ENCODE measurements at places on chromosomes 1 and 21.

- DNase-seq = no peak
These were observed 46.6 kb downstream of the RGS7 start for GRCh38 chr1:241310451-241310850.

GRCh38 chr1:200035397-200035955, 8.0 kb downstream of the NR5A2 start:
- DNase-seq = no peak

DNA sequence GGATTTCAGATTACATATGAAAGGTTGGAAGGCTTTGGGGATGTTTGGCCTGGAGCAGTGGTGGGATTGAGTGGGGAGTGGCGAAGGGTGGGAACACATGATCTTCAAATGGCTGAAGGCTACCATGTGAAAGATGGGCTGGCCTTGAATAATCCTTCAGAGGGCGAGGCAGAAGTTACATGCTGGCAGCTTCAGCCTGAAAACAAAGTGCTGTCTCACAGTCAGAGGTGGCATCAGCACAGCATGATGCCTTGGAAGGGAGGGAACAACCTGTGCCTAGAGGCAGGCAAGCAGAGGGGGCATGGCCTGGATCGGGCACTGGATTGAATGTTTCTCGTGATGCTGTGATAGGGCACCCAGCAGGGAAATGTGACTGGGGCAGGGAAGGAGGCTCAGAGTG, 130.8 kb downstream of the BEND5 start:
- no peak for DNase-seq

- no peak for DNase-seq
These were observed 7.7 kb upstream of the CLCA1 start for GRCh38 chr1:86460998-86461397.

- no peak for DNase-seq
These were observed 1099.9 kb downstream of the PLA2G4A start for GRCh38 chr1:187928696-187929095.

- DNase-seq = no peak
These were observed 239.6 kb upstream of the DUSP10 start for GRCh38 chr1:221981461-221981860.

DNA sequence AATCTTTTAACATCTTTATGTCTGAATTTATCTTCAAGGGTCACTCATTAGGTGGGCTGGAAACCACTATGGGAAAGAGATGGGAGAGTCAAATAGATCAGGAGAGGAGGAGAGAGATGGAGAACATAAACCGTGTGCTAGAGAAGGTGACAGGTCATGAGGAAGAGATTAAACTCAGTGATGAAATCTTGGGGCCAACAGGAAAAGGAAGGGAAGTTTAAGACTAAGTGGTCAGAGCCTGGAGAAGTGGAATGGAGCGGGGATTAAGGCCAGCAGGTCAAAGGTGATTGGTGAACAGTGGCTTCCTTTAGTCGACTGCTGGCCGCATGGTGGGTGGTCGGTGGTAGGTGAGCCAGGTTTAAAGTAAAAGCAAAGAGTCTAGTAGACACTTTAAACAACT, 169.3 kb upstream of the IVNS1ABP start:
- DNase-seq = no peak

- no peak for DNase-seq
These were observed 6.8 kb downstream of the LAPTM5 start for GRCh38 chr1:30750731-30751291.

GRCh38 chr1:68623700-68624099, 126.8 kb upstream of the DEPDC1 start:
- no peak for DNase-seq

GRCh38 chr1:193558491-193559028, 372.1 kb upstream of the B3GALT2 start:
- DNase-seq = peak; percentile 31

DNA sequence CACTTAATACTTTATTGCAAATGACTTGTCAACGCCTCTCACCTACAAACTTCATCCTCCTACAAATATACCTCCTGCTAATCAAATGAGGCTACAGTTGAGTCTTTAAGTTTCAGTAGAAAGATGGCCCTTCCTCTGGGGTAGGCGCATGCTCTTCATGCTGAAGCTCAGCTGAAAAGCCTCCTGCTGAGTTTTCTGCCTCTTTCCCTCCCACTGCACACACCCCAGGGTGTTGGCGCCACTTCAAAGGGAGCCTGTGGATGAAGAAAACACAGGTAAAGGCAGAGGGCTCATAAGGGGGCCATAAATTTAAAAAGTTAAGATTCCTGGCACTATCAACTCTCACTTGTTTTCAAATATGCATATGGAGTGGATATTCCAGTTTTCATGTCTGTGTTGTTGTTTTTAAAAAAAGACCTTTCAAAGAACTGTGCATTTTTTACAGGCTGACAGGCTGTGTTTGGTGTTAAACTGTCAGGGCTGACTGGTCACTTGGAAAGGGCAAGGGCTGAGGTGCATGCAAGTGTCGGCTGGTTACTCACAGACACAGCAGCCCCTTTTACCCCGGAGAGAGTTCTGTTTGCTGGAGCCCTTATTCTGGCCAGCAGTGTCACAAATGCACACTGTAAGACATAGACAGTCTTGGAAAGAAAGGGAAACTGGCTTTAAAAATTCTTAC, 42.9 kb upstream of the LGALS8 start:
- no peak for DNase-seq

- no peak for DNase-seq
These were observed 115.5 kb downstream of the RERE start for GRCh38 chr1:8701794-8702471.

DNA sequence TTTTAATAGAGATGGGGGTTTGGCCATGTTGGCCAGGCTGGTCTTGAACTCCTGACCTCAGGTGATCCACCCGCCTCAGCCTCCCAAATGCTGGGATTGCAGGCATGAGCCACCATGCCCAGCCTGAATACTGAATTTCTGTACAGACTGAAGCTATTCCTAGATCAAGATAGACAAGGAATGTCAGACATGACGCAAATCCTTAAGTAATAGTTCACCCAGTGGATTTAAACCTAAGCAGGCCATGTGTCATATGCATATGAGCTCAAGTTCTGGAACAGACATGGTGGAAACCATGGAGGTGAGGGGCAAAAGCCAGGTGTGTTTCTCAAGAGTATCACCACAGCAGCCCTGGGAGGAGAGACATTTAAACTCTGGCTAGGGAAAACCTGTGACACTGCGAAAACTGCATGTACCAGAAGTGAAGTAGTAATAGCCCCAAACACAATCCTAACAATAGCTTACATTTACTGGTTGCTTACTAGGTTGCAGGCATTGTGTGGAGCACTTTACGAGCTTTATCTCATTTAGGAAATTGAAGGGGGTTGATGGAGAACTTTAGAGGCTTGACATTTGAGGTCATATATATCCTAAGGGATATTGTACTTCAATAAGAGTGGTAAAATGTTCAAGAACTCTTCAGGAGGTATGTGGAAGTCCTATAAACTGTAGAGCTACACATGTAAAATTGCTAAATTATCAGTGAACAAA, 31.7 kb upstream of the MAN1A2 start:
- no peak for DNase-seq

DNA sequence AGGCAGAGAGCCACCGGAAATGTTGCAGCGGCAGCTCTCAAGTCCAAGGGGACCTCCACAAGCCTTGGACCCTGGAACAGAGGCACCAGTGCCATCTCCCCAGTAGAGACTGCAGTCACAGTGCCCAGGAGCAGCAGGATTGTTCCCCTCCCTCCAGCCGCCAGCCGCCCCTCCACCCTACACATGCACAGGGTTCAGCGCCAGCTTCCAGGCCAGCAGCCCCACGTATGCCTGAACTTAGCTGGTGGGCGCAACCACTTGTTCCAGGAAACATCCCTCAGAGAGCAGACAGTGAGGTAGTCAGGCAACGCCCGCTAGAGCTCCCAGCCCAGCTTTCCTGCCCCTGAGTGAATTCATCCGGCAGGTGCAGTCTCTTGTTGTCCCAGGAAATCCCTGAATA, 1098.1 kb upstream of the NCAM2 start:
- no peak for DNase-seq

DNA sequence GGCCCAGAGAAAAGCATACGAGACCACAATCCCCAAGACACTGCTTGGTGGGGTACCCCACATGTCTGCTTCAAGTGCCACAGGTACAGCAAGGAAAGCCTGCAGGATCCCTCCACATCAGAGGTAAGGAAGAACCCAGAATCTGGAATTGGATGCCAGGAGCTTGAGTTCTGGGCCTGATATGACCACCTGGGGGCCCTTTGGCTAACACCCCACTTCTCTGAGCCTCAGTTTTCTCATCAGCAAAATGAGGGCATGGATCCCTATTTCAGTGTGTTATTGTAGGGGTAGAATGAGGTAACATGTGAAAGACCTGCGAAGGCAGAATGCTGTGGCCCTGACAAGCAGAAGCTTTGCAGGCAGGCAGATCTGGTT, 24.5 kb downstream of the NAV1 start:
- no peak for DNase-seq

DNA sequence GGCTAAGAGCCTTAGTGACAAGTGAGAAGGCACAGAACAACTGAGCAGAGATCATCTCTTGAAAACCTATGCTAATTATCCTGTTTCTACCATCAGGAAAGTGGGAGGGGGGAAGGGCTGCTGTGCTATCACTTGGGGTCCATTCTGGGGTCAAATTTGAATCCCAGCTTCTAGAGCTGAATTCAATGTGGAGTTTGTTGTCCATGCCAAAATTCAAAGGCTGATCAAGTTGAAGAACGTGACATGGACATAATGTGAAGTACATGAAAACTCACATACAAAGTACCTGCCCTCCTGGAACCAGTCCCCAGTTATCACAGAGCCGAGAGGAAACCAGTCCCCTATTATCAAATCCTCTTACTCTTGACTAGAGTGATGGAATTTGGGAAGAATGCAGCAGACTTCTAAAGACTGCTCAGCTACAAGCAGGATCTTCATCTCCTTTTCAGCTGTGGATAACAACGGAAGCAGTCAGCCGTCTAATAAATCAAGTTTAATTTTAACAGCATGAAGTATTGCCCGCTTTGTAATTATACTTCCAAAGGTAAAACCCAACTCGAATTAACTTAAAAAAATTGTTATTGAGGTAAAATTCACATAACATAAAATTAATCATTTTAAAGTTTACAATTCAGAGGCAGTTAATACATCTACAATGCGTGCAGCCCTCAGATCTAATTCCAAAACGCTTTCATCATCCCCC, 78.3 kb downstream of the SLC45A1 start:
- no peak for DNase-seq

GRCh38 chr1:55893155-55893554, 678.0 kb upstream of the USP24 start:
- DNase-seq = no peak

DNA sequence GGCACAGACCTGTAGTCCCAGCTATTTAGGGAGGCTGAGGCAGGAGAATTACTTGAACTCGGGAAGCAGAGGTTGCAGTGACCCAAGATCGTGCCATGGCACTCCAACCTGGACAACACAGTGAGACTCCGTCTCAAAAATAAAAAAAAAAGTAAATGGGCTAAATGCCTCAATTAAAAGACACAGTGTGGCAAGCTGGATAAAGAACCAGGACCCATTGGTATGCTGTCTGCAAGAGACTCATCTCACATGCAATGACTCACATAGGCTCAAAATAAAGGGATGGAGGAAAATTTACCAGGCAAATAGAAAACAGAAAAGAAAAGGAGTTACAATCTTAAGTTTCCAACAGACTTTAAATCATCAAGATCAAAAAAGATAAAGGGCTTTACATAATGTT, 40.3 kb downstream of the ACBD6 start:
- no peak for DNase-seq

DNA sequence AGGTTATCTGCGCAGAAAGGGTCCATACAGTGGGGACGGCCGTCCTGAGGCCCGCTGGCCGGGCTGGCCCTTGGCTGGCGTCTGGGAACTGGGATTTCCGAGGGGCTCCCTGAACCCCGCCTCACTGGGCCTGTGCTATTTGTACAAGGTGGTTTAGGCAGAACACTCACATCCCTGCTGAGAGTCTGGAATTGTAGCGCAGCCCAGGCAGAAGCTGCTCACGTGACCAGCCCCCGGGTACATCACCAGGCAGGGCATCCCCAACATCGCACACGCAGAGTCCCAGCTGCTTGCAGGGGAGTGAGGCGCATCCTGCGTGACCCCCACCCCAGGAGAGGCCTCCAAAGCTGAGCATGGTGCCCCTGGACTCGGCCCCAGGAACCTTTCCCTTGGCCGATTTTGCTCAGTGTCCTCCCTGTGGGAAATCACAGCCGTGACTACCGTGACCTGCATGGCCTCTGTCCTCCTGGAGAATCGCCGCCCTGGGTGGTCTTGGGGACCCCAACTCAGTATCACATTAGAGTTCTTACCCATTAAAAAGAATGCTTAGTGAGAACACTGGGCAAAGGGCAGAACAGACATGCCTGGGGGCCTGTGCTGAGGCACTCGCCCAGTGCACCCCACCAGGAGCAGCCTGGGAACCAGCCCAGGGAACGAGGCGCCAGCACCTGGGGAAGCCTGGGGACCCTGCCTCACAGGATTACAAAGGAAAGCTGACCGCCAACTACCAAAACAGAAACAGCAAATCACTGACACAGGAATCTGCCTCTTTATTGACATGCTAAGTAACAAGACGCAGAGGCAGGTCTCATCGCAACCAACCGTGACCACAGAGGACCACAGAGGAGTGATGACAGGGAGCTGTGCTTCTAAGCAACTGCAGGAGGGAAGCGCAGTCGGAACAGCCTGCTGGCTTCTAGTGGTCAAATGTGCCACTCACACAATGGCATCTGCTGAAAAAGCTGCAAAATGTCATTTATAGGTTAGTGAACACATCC, 33.5 kb downstream of the UBE2G2 start:
- DNase-seq = no peak

DNA sequence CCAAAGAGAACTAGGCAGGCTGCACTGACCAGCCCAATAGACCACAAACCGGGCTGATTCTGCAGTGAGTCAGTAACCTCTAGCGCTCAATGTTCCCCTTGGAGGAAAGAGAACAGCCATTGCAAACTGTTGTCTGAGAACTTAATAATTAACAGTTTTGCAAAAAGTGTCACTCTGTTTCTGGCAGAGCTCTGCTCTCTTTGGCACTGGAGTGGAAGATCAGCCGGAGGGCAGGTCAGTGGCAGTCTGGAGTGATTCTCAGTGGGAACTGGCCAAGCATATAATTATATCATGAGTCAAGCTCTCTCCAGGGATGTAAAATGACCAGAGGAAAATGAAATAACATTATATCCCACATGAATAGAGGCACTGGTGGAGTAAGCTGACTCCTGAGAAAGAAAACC, 238.3 kb downstream of the HLX start:
- no peak for DNase-seq

DNA sequence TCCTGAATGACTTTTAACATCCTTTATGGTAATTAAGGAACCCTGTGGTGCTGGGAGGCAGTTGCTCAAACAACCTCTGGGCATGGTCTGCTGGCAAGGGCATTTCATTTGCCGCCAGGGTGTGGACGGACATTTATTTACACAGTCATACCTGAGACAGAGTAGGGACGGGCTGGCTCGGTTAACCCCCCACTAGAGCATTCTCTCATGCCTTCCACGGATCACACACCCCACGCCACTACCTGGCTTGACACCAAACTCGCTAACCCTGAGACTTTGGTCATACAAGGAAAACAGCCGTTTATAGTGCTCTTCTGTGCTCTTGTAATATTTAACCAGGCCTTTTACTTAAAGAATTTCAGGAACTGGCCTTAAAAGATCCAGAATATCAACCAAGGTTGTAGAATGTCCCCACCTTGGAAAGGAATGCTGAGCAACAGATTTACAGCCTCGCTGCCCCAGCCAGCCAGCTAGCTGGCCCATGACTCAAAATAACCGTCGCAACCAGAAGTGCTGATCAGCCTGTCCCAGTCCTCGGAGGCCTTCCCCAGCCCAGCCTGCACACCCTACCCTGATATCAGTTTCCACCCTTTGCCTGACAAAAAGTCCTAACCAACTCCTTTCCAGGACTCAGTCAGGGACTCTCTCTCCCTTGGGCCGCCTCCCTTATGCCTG, 6.5 kb upstream of the PDXK start:
- no peak for DNase-seq

- no peak for DNase-seq
These were observed 106.8 kb downstream of the ESRRG start for GRCh38 chr1:216616425-216616824.

Measured in T-cell (primary cell).